MCF 10A (cell line): ENCODE measurements at places on chromosomes 5 and 9.

- no peak for DNase-seq
Observed at GRCh38 chr9:133803028-133803585, 65.0 kb upstream of the SARDH start.

DNA sequence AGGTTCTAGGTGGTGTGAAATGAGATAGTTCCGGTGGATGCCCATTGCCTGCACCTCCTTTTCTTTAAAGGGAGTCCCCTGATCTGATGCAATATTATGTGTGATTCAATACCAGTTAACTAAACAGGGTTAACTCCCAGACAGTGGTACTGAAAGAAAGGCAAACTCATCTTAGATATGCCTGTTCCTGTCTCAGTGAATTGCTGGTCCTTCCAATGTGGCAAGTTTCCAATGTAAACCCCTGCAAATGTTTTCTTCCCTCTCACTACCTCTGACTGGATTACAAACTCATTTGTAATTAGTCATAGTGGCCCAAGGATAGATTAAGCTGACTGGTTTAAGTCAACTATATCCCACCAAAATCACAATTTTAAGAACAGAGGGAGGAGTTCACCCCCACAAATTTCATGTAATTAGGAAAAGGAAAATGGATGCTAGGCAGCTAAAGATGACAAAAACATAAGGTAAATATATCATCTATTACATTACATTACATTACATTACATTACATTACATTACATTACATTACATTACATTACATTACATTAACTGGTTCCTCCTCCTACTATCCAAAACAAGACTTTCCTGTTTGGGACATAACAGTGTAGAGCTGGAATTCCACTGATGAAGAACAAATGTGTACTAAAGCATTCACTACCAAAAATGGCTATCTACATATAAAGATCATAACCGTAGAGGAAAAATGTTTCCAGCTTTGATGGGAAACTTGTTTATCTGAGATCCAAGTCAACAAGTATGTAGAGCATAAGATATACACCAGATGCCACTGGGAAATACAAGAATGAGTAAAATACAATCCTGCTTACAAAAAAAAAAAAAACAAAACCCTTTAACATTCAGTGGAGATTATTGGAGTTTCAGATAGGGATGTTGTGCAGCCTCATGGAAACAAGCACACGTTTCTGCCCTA, 121.5 kb upstream of the SNX2 start:
- DNase-seq: peak; percentile 33

DNA sequence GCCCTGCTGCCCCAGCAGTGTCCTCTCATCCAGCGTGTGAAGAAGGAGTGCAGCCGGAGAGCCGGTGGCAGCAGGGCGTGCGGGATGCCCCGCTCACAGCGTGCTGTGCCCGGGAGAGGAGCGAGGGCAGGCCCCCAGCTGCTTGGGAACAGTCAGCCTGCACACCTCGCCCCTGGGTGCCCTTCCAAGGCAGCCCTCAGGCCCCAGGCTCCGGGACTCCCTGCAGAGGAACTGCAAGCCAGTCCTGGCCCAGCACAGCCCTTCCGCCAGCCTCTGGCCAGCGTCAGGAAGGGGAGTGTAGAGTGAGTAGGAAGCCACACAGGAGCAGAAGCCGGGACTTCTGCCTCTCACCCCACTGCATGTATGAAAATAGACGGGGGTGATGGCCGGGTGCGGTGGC, 43.5 kb downstream of the ADAMTS2 start:
- DNase-seq: no peak

DNA sequence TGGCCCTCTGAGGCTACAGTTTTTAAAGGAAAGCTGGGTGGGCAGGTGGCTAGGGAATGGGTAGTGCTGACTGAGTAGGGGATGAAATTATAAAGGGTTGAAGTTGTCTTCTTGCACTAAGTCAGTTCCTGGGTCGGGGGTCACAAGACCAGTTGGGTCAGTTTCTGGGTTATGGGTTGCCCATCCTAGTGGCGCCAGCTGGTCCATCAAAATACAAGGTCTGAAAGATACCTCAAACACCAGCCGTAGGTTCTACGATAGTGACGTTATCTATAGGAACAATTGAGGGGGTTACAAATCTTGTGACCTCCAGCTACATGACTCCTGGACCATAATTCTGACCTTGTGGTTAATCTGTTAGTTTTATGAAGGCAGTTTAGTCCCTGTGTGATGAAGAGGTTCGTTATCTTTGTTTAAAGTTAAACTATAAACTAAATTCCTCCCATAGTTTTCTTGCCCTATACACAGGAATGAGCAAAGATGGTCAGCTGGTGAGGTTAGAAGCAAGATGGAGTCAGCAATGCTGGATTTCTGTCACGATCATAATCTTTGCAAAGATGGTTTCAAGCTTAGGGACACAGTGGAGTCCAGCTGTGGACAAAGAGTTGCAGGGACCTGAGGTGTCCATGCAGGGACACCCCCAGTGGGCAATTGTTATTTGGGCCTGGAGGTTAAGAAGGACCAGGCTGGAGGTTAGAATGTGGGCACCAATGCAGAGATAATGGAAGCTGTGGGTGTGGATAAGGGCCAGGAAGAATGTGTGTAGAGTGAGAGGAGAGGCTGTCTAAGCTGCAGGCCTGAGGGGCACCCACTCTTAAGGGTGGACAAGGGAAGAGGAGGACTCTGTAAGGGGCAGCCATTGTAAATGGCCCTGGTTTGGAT, 14.0 kb upstream of the CREBRF start:
- no peak for DNase-seq

- DNase-seq: no peak
Observed at GRCh38 chr9:85909390-85909789, 31.6 kb upstream of the NAA35 start.

- no peak for DNase-seq
Observed at GRCh38 chr5:87246061-87246460, 21.6 kb upstream of the RASA1 start.

DNA sequence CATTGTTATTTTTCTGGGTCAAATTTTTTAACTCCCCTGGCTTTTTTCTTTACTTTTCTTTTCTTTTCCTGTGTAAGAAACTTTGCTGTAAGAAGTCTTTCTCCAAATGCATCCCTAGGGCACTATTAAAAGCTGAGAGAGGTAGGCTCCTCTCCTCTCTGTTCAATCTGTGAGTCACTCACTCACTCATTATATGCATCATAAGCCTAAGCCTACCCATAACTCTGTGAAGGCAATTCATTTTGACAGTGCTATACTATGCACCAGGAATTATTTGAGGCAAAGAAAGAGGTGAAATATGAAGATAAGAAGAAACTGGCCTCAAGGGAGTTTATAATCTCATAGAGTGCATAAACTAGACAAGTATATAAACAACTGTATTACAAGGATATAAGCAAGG, 67.9 kb upstream of the PRR16 start:
- peak; percentile 9 for DNase-seq
